Stimulated activated CD4-positive, alpha-beta T cell treated with anti-CD3 and anti-CD28 coated beads, Interleukin-12 subunit alpha, Interleukin-12 subunit beta, amount 100 ng/mL, for 4 hours (primary cell): ENCODE measurements at places on chromosomes 11 and 22.

- no peak for DNase-seq
Measured at GRCh38 chr11:15874704-15875103, 481.6 kb downstream of the SOX6 start.

DNA sequence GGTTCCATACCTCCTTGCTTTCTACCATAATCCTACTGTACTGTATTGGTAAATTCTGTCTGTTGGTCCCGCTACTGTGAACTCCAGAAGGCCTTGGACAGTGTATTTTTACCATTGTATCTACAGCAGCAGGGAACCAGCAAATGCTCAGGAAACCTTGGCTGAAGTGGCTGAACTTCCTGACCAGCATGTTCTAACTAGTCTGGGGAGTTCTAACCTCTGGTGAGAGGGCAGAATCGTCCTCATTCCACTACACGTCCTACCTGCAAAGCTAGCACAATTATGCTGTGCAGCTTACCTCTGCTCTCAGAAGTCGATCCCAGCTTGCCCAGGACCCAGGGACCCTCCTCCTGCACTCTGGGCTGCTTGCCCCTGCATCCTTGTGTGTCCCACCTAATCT lies 283.1 kb downstream of the TENM4 start:
- no peak for DNase-seq

DNA sequence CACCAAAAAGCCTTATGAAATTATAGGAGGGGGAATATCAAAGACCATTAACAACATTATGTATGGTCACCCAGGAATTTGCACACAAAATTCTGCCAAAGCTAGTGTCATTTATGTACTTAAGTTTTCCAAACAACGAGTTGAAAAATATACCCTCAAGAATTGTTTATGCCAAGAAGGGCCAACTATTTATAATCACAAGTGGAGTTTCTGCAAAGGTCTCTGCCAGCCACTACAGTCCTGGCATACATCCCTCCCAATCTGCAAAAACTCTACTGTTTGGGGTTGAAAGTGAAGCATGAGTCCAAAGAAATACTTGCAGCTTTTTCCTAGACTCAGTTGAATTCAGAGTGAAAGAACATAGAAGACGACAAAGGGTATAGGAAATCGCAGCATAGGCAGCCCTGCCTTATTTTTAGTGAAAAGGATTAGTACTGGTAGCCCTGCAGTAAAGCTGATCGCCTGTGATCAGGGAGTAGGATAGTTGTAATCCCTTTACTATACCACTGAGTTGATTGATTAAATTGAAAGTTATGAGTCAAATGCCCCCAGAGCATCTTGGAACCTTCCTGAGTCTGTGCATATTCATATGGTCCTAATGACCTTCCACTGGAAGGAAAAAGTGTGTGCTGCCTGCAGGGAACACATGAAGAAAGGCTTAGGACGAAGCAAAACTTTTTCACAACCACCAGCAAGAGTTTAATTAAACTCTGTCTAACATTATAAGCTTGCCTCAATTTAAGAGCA lies 144.0 kb downstream of the SPON1 start:
- no peak for DNase-seq

DNA sequence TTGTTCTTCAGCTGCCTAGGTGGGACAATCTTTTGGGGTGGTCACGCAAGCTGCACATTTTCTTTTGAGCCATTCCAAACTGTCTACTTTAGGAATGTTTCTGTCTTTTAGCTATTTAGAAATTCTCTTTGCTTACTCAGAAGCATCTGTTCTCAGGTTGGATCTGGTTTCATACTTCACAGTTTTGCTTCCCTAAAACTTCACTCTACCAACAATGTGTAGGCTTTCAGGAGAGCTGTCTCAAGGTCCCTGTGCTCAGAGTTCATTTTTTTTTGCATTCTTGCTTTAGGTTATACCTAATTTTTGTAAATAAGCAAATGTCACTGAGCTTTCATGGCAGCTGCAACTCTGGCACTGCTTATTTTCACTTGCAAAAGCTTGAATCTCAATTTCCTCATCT lies 36.7 kb downstream of the CCDC90B start:
- DNase-seq = no peak

DNA sequence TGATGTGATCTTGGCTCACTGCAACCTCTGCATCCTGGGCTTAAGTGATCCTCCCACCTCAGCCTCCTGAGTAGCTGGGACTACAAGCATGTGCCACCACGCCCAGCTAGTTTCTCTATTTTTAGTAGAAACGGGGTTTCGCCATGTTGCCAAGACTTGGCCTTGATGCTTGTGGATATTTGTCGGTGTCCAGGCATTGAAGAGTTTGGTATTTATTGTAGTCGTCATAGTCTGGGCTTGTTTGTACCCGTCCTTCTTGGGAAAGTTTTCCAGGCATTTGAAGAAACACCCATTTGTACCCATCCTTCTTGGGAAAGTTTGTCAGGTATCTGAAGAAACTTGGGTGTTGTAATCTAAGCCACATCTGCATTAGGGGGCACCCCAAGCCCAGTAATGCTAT lies 28.7 kb downstream of the FCHSD2 start:
- DNase-seq = no peak
